ENCODE measurements at places on chromosomes 1 and 21. TPM values are rescaled to one million over a fixed set of nuclear protein-coding genes. Genes with fewer than 3 reads are reported as not detected.
A peak's percentile ranks its signal among the peaks of the same experiment; 100 is the strongest.

DNA sequence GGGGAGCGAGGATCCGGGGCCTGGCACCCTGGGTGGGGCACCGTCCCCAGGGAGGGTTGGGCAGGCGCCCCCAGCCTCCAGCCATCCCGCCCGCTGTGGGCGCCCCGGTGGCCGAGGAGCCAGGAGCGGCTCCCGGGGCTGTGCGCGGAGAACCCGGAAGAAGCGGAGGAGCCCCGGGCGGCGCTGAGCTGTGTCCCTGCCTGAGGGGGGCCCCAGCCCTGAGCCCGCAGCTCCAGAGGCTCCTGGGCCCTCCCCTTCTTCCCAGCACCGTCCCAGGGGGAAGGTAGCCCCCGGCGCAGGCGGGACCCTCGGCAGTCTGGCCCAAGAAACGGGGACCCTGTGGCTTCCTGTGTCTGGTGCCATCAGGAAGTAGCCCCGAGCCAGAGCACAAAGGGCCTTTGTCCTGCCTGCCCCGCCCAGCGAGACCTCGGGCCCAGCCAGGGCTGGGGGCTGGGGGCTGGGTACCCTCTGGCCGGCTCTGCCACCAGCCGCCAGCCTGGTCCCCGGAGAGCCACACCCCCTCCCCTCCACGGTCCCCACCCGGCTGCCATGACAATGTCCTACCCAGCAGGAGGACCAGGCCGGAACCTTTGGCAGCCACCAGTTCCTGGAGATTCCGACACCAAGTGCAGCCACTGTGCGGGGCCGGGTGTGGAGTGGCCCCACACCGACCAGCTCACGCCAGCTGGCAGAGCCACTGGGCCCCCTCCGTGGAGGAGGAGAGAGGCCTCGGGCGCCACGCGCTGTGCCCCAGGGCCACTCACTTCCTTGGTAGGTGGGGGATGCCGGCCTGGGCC lies 15.6 kb upstream of the TTLL10 start:
- DNase-seq, result peak; percentile 64

Gene PGBD5
- total RNA-seq, result 13.6 TPM

DNA sequence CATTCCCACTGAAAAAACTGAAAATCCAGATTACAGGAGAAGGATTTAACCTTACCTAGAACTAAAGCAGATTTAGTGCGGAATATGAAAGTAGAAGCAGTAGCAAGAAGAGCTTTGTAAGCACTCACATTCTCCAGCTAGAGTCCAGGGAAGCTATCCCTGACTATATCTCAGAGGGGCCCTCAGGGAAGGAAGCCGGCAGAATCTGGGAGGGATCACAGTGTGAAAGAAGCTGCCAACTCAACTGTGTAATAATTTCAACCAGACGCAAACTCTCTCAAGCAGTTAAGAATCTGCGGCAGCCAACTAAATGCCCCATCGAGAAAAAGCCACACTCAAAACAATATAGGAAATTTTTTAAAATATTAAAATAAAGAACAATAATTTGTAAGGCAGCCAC lies 163.8 kb downstream of the EIF4G3 start:
- DNase-seq, result peak; percentile 61

Gene SUSD4
- total RNA-seq, result 28.9 TPM

Gene PUSL1
- 15.1 TPM for total RNA-seq

Gene TNFRSF1B
- total RNA-seq, result 10.7 TPM

- DNase-seq, result no peak
Measured at GRCh38 chr1:19616489-19616888, 27.6 kb upstream of the NBL1 start.

GRCh38 chr1:193368302-193368701 lies 181.9 kb upstream of the B3GALT2 start:
- DNase-seq, result no peak

GRCh38 chr1:104468282-104468681 lies 718.6 kb downstream of the AMY1C start:
- DNase-seq, result no peak

DNA sequence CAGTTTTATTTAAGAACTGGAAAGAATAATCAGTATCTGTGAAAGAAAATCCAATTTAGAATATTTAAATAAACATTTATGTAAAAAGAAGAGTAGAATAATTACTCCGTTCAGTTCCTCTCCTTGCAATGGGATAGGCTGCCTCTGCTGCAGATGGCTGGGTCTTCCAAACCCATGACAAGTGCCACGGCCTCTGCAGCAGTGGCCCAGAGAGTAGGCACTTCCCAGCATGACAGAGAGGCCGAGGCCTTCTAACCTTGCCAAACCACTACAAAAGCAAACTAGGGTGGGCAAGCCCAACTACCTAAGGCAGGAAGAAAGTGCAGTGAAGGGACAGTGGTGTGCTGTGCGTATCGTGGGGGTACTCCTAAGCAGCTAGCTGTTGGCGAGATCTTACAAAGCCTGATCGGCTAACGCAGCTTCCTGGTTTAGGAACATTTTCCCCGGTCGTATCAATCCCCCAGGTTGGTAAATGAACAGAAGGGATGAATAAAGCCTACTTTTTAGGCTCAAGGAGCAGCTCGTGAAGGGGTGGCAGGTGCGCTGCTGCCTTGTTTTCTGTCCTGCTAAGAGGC lies 14.5 kb downstream of the ICMT start:
- DNase-seq, result no peak

- no peak for DNase-seq
Measured at GRCh38 chr1:108521990-108522393, 37.9 kb upstream of the EEIG2 start.

Gene S100A9
- total RNA-seq, result 739 TPM

DNA sequence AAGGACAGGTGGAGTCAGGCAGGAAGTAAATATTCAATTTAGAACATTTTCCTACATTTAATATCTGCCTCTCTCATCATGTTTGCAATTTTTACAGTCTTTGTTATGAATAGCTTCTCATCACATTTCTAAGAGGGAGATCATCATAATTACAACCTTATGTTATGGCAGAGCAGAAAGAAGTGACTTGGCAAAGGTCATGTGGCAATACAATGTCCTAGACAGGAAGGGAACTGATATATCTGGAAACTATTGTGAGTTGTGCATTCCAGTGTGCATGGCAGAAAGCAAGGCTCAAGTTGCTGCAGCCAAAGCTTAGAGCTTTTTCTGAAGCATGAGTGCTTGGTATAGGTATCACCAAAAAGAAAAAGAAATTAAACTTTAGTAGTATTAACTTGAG lies 43.8 kb upstream of the PRRX1 start:
- no peak for DNase-seq

GRCh38 chr1:18676332-18676781 lies 45.7 kb downstream of the PAX7 start:
- no peak for DNase-seq

Gene NBPF20
- total RNA-seq, result 11.1 TPM

Gene NRDC
- 114 TPM for total RNA-seq

DNA sequence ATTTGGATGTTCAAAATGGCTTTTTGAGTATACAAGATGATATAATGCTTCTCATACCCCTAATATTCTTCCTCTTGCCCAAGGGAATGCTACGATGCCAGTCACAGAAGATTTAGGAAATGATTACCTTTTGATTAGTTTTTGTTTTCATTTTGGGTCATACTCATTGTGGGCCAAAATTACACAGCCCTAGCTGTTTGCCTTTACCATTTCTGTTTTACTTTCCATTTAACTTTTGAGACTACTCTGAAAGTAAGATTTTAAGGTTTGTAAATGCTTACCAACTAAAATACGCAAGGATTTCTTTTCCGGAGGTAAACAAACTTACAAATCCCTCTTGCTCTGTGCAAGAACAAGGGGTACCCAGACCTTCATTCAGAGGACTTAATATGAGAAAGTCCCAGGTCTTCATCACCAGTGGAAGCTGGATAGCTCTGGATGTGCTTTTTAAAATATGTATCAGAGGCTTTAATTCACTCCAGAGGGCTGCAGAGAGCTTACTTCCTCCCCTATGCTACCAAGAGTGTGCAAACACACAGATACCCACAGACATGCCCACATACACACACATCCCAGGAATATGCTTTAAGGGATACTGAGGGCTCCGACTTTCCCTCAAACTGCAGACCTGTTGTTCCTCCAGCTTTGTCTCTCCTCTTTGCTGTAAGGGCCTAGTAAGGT lies 631.4 kb downstream of the SMYD3 start:
- no peak for DNase-seq

- DNase-seq, result no peak
Measured at GRCh38 chr1:153798468-153798780, 23.2 kb downstream of the SLC27A3 start.

DNA sequence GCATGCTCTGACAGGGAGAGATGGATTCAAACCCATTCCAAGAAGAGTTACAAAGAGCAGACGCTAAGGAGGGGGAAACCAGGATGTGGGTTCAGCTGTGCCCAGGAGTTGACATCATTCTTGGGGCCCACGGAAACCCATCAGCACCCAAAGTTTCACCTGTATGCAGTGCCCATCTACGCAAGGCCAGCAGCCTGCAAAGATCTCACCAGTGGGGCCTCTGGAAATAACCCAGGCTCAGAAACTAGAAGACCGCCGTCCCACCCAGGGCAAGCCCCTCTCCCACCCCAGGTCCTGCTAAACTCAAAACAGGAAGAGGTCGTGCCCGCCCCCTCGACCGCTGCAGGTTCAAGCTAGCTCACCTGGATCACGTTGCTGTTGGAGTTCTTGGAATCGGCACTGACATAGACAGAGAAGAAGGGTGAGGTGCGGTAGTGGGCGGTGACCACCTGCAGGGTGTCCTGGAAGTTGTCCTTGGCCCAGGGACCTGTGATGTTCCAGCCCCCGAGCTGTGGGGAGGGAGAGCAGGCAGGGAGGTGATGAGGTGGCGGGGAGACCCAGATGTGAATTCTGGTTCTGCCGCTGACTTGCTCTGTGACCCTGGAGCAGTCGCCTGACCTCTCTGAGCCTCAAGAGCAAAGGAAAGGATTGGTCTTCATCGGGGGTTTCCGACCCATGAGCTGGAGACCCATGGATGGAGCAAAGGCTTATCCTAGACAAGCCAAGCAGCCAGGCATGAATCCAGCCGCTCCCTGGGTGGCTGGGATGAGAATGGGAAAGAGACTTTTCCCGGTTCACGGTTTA lies 31.7 kb downstream of the ECE1 start:
- no peak for DNase-seq

- peak; percentile 21 for DNase-seq
Measured at GRCh38 chr1:43285269-43285990, at the start of gene C1orf210. C1orf210 (minus strand) TSS chr1:43285581; CDS start chr1:43283270, 2,311 bp downstream.

DNA sequence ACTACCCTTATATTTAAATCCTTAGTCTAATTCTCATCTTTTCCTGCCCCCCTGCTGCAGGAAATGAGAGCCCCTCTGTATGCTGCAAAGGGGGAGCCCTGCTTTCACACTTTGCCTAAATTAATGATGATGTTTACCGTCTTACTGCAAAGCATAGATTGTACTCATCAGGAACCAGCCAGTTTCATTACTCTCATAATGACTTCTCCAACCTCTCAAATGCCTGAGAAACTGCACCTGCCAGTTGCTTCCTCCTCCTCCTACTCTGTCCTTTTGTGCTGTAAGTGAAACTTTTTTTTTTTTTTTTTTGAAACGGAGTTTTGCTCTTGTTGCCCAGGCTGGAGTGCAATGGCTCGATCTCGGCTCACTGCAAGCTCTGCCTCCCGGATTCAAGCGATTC lies 101.7 kb downstream of the ADSS2 start:
- no peak for DNase-seq

All from tongue (tissue), 3 donors.